ENCODE measurements at places on chromosomes 11 and 22. TPM values are rescaled to one million over a fixed set of nuclear protein-coding genes. Genes with fewer than 3 reads are reported as not detected.

The CRYBB3 gene
- total RNA-seq = not detected

The ROM1 gene
- total RNA-seq = 1.3 TPM

The CSNK2A3 gene
- 3.6 TPM for total RNA-seq

The CDON gene
- total RNA-seq = 3.6 TPM

DNA sequence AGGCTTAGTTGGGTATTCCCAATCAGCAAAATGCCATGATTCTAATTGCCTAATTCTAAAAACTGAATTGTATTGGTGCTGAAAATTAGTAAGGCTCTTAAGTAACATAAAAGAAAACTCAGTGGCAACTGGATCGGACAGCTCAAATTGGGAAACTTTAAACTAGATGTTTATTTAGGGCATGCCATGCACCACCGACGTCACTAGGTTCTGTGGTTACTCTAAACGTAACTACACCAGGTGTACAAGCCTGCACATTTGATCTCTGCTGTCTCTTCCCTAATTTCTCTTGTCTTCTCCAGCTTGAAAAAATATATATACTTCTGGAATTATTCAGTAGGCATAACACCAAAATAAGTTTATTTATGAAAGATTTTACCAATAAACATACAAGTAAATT lies 378.2 kb downstream of the DCDC1 start:
- DNase-seq = no peak

DNA sequence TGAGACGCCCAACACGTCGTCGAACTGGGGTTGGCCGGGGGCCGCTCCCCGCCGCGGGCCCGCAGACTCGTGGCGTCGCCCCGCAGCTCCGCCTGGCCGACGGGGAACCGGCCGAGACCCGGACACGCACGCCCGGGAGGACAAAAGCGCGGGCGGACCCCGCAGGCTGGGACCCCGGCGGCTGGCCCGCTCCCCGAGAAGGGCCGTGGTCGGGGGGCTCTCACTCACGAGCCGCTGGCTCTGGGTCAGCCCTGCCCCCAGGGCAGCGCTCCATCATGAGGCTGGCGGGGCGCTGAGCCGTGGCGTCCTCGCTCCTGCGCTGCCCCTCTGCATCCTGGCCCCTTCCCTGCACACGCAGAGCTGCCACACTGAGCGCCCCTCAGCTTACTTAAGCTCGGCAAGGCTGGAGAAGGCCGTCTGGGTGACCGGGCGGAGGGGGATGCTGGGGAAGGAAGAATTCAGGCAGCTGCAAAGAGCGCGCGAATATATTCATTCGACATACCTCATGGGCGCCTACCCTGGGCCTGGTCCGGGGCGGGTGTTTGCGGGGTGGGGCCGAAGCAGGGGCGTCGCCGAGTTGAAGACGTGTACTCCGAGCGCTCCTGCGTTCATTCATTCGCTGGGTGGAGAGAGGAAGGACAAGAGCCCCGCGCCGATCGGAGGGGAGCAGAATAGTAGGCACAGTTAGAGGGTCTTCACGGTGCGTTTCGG lies 579 bp upstream of the CYB5R2 start:
- DNase-seq = no peak

DNA sequence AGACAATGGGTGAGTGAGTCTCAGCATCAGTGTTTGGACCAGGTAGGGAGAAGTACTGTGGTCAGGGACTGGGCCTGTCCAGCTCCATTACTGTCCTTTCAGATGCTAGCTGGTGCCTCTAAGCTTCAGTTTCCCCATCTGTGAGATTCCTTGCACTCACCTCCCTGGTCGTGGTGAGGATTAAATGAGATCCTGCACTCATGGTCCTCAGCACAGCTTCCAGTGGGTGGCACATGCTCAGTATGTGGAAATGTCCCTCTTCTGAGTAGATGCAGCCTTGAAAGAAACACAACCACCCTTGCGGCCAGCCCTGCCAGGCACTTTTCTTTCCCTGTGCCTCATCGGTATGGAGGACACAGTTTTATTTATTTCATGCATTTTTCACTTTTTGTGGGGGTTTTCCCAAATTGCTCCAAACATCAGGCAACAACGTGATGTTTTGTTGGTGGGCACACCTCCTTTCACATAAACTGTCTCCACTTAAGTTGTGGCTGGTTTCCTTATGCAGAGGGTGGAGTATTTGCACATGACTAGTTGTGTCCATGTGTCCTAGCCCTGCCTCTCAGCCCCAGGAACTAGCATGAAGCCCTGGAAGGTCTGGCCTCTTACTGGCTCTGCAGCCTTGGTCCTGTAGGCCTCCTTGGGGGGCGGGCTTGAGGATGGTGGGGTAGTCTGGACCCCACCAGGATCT lies 1.1 kb downstream of the LZTR1 start:
- no peak for DNase-seq

DNA sequence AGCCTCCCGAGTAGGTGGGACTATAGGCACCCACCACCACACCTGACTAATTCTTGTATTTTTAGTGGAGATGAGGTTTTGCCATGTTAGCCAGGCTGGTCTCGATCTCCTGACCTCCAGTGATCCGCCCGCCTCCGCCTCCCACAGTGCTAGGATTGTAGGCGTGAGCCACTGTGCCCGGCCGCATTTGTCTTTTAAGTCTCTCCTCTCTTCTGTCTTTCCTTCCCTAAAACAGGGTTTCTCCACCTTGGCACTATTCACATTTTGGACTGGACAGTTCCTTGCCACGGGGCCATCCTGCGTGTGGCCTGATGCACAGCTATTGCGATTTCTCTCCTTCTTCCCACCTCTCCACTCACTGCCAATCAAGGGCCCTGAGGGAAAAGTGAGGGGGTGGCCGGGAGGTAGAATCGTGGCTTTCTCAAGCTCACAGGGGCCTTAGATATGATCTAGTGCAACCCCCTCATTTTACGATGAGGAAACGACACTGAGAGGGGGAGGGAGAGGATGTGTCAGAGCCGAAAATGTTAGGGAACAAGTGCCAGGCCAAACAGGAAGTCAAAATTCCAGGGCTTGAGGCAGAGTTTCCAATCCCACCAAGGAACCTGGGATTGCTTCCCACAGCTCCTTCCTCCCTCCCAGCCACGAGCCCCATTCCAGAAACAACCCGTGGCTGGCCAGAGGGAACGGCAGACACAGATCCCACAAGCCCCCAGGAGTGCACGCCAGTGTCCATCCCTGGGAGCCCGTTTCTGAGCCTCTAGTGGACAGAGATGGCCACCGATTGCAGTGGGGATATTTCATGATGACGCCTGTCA lies 21.2 kb downstream of the SCGB1A1 start:
- DNase-seq = no peak

- no peak for DNase-seq
Measured at GRCh38 chr11:27653990-27654758, 46.1 kb downstream of the BDNF start.

DNA sequence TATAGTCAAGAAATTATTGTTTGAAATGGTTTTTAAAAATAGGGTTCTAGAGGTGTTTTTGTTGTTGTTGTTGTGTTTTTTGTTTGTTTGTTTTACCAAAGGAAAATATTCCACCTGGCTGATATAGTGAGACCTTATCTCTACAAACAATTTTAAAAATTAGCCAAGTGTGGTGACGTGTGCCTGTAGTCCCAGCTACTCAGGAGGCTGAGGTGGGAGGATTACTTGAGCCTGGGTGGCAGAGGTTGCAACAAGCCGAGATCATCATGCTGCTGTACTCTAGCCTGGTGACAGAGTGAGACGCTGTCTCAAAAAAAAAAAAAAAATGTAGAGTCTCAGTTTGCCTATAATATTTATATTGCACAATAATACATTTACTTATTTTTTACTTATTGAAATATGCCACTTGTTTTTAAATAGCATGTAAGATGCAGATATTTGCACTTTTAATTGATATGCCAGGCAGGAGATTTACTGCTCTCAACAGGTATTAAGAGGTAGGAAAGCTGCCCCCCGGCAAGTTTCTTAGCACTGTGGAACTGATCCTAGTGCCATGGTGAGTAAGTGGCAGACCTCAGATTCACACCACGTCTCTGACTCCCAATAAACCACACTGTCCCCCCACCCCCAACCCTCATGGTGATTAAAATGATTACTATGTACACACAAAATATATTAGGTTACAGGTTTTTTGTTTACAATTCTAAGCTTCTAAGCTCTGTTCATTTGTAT lies 157.4 kb downstream of the TEAD1 start:
- no peak for DNase-seq

GRCh38 chr11:102771351-102771750 lies 9.1 kb downstream of the MMP10 start:
- no peak for DNase-seq

- DNase-seq = no peak
Measured at GRCh38 chr11:1869427-1870325, 16.8 kb downstream of the LSP1 start.

Measured in activated CD8-positive, alpha-beta T cell treated with anti-CD3 and anti-CD28 coated beads, Interleukin-2, amount 10 ng/mL, durations not matched to agents 7 days and 5 days (primary cell).